Endothelial cell (in vitro differentiated cells): ENCODE measurements at places on chromosomes 2 and 18.

DNA sequence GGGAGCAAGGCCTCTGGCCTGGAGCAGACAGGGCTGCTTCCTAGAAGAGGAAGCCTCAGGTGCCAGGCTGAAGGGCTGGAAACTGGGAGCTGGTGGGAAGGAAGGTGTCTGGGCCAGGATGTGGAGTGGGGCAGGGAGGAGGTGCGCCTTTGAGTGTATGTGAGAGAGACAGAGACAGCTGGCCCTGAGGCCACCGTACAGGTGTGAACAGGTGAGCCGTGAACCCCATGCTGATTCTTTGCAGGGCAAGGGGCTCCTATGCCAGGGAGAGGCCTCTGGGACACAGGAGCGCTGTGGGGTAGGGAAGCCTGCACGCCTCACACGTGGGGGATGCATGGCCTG, 16.3 kb downstream of the ZFP36L2 start:
- no peak for DNase-seq

- no peak for DNase-seq
These were observed 124.8 kb upstream of the SIX2 start for GRCh38 chr2:45134014-45134413.

GRCh38 chr2:86285981-86286380, 51.4 kb downstream of the REEP1 start:
- no peak for DNase-seq

GRCh38 chr2:239146741-239147181, 254.1 kb downstream of the HDAC4 start:
- no peak for DNase-seq

- DNase-seq: no peak
These were observed 90.5 kb upstream of the MSH2 start for GRCh38 chr2:47312491-47312850.

DNA sequence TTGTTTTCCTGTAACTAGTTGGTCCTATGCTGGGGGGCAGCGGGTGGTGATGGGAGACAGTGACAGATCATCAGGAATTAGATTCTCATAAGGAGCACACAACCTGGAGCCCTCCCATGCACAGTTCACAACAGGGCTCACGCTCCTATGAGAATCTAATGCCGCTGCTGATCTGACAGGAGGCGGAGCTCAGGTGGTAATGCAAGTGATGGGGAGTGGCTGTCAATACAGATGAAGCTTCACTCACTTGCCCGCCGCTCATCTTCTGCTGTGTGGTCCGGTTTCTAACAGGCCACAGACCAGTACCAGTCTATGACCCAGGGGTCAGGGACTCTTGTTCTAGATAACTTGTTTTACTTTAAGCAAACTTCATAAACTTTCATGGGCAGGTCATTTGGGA, 205.3 kb upstream of the SLC14A2 start:
- no peak for DNase-seq

DNA sequence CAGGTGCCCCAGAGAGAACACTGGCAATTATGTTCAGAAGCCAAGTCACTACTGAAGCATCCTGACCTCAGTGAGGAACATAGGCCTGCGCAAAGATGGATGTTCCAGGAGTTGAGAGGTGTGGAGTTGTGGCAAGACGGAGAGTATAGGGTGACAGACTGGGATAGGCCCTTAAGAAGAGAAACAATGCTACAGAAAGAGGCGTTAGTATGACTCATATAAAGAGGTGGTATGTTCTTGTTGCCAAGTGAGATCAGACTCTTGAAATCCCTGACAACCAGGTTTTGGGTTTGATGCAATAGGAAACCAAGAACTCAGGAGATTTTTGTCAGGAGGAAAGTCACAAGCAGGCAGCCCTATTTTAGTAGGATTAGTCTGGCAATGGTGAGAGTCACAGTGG, 185.6 kb downstream of the RIT2 start:
- no peak for DNase-seq

- DNase-seq: no peak
These were observed 16.7 kb downstream of the HOXD1 start for GRCh38 chr2:176205126-176205525.

GRCh38 chr2:235709969-235710879, 216.4 kb downstream of the AGAP1 start:
- DNase-seq: no peak

DNA sequence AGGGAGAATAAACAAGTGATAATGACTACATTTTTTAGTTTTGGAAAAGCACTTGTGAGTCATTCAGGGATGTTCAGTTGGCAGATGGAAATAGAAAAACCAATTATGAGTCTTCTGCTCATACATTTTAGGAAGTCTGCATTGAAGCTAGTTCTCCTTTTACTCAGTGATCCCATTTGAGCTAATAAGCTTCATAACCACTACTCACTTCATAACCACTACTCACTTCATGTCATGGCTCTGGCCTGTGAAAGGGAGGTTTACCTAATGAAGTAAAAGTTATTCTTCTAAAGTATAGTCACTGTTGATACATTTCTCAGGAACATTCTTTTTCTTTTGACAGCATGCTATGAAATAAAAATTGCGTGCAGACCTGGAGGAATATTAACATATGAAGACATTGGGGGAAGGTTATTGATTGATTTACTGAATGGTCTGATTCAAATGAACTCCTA, 948.7 kb downstream of the TSN start:
- no peak for DNase-seq

GRCh38 chr2:38362232-38362631, 14.8 kb downstream of the ATL2 start:
- DNase-seq: no peak

DNA sequence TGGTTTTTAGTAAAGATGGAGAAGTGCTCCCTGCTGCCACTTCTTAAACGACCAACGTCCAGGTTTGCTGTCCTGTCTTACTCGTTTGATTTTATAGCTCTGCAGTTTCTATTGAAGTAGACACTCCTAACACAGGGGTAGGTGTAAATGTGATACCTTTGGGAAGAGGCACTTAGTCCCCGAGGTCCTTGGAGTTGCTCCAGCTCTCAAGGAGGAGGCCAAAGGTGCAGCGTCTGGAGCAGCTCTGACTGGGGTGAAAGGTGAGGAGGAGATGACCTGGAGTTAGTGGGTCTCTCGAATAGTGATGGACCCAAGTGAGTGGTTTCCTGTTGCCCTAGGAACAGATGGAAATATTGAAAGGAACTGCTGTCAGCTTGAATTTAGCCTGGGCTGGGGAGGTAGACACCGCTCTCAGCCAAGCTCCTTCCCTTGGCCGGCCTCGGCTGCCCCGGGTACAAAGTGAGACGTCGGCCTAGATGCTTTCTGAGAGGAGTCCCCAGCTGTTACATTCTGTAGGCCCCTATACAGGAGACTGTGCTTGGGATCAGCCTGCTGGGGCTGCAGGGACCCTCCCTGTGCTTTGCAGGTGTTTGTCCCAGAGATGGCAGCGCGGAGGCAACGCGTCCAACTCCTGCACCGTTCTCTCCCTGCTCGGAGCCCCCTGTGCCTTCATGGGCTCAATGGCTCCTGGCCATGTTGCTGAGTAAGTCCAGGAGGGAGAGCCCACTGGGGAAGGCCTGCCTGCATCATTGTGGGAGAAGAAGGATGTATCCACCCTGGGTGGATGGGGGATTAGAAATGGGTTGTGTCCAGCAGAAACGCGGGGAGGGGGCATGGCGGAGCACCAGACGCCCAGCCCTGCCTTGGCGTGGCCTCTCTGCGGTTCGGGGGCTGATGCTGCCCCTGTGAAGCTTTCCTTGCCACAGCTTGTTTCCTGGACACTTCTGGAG, 5.4 kb downstream of the KHK start:
- no peak for DNase-seq

GRCh38 chr2:44672431-44672830, 269.1 kb upstream of the SIX3 start:
- no peak for DNase-seq

DNA sequence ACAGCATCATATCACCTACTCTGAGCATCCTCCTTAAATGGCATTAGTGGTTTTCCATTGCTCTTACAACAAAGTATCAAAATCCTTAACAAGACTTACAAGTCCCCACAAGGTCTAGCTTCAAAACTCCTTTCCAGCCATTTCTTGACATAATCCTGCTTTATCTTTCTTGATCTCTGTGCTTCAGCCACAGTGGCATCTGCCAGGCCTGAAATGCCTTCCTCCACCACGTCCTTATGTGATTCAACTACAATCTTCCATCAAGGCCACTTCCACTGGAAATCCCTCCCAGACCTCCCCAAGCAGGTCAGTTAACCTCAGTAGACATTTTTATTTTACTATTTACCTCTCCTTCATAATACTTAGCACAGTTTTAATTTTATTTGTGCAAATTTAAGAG, 83.8 kb upstream of the CCDC150 start:
- DNase-seq: no peak

- DNase-seq: no peak
These were observed 74.7 kb downstream of the EPC2 start for GRCh38 chr2:148719195-148719749.

DNA sequence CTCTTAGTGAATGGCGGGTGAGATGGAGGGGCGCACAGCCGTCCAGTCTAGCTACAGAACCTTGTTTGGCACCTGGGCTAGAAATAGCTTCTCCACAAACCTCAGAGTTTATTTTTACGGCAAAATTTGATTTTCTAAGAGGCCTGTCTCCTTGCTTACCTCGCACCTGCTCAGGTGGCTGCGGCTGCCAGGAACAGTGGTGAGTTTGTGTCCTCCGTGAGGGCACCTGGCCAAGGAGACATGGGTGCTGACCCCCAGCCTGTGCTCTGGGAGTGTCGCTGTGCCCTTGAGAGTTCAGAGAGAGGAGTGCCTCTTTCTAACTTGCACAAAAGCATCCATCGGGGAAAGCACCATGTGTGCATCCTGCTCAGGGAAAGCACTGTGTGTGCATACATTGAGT, 97.2 kb downstream of the KLHL29 start:
- no peak for DNase-seq

DNA sequence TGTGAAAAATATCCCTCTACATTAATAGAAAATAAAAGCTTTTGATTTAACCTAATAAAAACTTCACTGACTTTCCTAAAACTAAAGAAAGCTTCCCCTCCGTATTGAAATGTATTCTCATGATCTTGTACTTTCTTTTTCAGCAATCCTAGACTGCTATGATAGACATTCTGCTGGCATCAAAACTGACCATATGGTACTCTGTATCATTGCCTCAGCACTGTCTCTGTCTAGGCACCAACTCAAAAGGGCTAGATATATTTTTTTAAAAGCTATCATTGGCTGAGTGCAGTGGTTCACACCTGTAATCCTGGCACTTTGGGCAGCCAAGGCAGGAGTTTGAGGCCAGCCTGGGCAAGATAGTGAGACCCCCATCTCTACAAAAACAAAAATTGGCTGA, 32.9 kb downstream of the CDKL4 start:
- DNase-seq: no peak

DNA sequence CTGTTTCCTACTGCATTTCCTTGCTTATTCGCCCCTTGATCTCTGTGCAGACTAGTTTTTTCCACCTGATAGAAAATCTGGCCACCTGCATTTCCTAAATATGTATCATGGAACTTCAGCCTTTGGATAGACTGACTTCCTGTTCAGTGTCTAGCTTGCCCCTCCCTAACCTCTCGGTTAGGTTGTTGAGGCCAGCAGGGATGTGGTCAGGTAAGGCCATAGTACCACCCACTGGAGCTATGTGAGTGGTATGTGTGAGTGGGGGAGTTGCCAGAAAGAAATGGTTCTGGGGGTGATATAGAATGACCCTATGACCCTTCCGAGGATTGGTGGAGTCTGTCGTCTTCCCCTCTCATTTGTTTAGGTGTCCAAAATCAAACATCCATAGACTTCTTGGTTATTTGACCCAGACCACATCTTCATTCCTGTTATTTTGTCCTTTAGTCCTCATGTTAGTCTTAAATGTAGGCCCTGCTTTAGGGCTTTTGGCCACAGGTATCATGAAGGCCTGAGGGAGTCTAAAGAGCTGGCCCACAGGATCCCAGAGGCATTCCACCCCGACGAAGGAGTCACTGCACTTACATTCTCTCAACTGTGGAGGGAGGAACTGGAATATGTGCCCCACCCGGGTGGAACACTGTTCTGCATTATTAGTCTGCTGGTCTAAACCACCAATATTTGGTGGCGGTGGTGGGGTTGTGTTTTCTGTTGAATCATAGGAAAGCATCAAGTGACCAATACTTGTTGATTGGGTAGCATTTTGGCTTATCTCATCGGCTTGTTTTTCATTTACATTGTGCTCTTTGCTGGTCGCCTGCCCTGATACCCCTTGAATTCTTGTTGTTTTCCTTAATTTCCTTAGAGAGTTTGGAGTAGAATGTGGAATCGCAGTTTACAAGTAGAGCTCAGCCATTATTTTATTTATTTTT, 21.9 kb downstream of the CAB39 start:
- DNase-seq: no peak

DNA sequence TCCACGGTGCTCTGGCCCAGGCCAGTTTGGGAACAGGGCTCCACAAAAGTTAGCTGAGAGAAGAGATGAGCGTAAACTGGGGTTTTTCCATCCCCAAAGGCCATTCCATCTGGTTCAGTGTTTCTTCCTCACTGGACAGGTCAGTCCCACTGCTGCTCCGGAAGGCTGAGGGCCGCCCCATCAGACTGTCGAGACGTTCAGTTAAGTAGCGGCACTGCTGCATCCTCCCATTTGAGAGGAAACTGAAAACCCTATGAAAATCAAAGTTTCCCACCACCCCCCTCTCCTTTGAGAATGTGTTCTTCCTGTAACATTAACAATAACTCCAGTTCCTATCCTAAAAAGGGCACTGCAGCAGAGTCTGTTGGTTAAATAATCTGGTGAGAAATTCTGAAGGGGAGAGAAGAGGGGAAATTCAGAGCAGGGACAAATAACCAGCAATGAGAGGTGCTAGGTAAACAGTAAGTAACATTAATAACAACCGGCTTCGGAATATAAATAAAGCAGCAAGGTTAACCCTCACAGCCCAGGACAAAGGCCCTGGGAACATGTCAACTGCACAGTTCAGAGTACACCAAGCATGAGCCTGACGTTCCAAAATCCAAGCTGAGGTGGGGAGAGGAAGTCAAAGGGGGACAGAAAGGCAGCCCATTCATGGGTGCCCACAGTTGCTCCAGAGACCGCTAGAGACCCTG, 55.4 kb downstream of the UXS1 start:
- DNase-seq: no peak

DNA sequence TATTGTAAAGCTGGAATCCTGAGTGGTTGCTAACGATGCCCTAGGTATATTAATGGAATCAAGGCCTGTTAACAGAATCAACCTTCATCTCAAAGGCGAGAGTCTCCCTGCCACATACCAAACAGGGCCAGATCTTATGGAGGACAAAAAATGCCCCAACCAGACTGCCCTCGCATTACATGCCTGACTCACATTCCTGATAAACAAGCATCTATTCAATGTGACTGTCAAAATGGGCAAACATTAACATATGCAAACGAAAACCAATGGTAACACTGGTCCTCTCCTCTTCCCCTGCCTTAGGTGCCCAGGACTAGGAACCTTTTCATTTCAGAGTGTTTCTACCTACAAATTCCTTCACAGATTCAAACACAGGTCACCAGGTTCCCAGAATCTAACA, 83.4 kb downstream of the COL6A3 start:
- DNase-seq: no peak

GRCh38 chr2:28802975-28803429, 7.6 kb upstream of the SPDYA start:
- DNase-seq: no peak

- no peak for DNase-seq
These were observed 30.6 kb downstream of the HNRNPLL start for GRCh38 chr2:38572167-38572566.
